T47D (cell line): ENCODE measurements at places on chromosomes 11 and 22.

GRCh38 chr22:37965940-37966664 is 12.6 kb downstream of the POLR2F start:
- DNase-seq = peak; percentile 36

DNA sequence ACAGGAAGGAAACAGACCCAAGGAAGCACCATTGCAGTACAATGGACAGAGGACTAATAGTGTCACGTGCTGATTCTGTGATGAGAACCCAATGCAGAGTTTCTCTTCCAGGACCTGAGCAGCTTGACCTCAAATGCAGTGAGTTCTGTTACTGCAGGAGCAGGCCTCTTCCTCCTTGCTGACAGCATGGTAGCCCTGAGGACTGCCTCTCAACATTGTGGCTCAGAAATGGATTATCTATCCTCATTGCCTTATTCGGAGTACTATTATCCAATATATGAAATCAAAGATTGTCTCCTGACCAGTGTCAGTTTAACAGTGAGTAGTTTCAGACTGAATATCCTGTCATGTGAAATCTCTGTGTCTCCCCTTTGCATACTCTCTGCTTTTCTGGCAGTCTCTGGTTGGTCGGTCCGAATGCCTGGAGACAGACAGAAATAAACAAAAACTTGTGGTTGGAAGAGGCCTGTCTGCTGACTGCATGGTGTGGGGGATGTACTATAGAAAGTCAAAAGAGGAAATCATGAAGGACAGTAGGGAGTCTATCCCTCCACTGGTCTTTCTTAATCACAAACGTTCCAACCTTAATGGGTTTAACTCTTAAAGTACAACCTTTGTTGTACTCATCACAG is 6.9 kb upstream of the MS4A14 start:
- DNase-seq = no peak

- DNase-seq = no peak
These were observed 248.8 kb downstream of the RAB38 start for GRCh38 chr11:87926250-87926970.

- no peak for DNase-seq
These were observed 199.9 kb downstream of the MAML2 start for GRCh38 chr11:96143041-96143521.

- no peak for DNase-seq
These were observed 39.4 kb upstream of the CLTCL1 start for GRCh38 chr22:19330865-19331418.

GRCh38 chr11:32659672-32660071 is 76.0 kb downstream of the EIF3M start:
- DNase-seq = no peak

DNA sequence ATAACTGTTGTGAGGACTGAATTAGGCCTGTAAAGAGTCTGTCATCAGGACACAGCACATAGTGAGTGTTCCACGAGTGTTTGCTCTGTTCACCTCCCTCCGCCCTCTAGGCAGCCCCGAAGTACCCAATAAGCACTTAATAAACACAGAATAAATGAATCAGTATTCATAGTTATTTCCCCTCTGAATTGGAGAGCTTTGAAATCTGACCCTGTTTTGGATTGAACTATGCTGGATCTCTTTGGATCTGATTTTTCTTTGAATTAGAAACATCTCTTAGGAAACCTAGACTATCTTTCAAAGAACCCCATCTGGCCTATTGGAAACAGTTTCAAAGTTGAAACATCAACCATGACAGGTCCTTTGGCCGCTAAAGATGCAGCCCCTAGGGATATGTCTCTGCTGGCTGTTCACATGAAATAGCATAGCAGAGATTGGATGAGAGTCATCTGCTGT is 615.5 kb downstream of the NTM start:
- no peak for DNase-seq

- no peak for DNase-seq
These were observed 84.6 kb downstream of the BUD13 start for GRCh38 chr11:116688202-116688540.

- peak; percentile 32 for DNase-seq
These were observed 509.9 kb downstream of the NTM start for GRCh38 chr11:131880316-131880715.

GRCh38 chr22:21015466-21016006 is 571 bp downstream of the P2RX6 start:
- DNase-seq = no peak

DNA sequence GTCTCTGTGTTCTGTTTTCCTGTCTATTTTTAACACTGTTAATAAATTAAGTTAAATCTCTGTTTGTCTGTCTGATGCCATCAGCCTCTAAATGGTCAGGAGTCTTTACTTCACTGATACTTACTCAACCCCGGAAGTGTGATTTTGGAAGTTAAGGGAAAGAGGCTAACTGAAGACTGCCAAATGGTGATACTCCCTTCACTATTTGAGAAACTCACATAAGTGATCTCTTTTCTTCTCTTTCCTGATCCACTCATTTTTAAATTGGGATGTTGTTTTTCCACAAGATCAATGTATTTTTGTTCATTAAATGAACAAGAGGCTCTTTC is 389 bp upstream of the CASP12 start:
- DNase-seq = no peak

- no peak for DNase-seq
These were observed 7.5 kb downstream of the BDNF start for GRCh38 chr11:27692781-27693180.

- peak; percentile 59 for DNase-seq
These were observed 12.4 kb downstream of the CRY2 start for GRCh38 chr11:45859661-45860140.

- DNase-seq = no peak
These were observed 85.8 kb upstream of the RTL6 start for GRCh38 chr22:44583854-44584253.

GRCh38 chr22:39880722-39881121 is 12.8 kb downstream of the ENTHD1 start:
- DNase-seq = no peak

GRCh38 chr11:96104496-96104895 is 180.6 kb upstream of the MTMR2 start:
- DNase-seq = no peak

DNA sequence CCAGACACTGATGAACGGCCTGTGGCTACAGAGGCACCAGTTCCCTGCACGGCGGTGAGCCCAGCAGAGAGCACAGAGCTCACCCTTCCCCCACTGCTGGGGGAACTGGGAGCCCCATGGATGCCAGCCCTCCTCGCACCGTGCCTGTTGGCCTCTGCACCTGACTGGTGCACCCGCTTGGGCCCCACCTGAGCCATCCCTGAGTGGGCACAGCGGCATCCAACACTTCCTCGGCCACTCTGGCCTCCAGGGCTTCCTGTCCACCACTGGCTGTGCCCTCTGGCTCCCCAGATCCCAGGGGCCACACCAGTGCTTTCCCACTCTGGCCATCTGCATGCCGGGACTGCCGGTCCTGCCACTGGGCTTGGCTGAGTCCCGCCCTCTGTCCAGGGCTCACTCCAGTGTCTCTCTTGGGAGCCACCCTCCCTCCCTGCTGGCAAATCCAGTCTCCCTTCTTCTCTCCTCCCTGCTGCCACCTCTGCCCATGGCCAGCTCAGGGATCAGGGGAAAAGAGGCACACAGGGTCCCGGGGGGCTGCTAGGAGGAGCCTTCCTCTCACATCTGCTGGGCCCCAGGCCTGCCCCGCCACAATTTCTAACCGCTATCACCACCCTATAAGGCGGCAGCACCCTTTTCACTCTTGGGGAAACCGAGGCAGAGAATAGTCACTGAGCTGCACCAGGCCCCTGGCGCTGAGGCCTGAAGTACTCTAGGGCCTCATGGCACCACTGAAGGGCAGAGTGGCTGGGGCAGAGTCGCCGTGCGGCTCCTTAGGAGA is 33.0 kb downstream of the GNB1L start:
- no peak for DNase-seq

- peak; percentile 44 for DNase-seq
These were observed 55.6 kb upstream of the LYVE1 start for GRCh38 chr11:10623797-10624761.

DNA sequence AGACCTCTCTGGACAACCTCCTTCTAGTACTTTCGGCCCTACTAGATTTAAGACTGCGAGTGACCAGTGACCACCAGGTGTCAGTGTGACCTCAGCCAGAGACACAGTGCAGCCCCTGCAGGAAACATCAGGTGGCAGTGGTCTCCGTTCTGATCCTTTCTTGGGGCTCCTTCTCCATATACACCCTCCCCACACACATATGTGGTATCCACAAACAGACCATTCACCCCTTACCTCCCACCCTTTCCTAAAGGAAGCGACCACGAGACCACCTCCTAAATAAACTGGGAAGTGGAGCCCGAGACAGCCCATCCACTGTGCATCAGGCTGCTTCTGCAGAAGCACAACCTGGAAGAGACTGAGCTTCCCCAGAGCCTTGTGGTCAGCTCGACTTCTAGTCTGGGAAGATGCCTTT is 38.5 kb upstream of the CYP2D6 start:
- DNase-seq = peak; percentile 74

- no peak for DNase-seq
These were observed 38.9 kb upstream of the EED start for GRCh38 chr11:86205421-86206336.

DNA sequence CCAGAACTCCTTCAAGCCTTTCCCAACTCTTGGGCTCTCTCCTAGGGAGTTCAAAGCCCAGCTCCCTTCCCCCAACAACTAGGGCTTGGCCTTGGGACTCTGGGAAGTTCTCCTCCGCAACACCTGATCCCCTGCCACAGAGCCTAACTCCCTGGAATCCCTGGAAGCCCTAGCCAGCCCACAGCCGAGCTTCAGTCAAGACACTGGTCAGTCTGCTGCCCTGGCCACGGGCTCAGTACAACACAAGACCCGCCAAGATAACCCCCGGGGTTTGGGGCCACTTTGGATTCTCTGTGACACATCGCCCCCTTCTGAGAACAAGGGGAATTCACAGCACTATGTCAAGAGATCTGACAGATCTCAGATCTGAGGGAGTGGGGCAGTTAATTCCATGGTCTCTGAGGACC is 58.3 kb downstream of the SLC22A12 start:
- DNase-seq = no peak

- DNase-seq = no peak
These were observed 109.3 kb downstream of the GALNT18 start for GRCh38 chr11:11512502-11512901.

GRCh38 chr22:25729016-25729995 is 12.7 kb upstream of the MYO18B start:
- DNase-seq = no peak

DNA sequence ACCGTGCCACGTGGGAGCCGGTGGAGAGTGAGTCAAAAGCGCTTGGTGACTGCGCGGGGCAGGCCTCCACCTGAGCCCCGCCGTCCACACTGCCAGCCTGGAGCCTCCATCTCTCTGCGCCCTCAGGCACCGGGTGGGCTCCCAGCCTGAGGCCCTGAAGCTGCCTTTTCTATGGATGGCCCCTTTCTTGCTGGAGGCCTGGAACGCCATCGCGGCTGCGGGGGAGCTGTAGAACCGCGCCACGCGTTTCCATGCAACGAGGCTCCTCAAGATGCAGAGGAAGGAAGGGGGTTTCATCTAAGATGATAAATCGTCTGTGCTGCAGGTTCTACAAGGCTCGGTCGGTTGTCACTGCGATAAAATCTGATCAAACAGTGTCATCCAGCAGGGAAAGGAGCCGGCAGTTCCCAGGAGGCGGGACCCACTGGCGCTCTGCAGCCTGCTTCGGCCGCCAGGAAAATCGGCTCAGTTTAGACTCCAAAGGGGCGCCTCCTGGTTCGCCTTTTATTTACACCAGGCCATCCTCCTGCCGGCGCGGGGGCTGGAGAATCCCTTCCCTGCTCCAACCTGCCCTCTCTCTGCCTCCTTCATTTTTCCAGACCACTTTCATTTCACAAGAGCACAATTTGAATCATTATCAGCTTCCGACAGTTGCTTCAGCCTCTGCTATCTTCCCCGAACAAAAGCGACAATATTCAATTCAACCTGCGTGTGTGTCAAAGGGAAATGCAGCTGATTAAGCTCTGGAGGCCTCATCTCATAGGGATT is 624.4 kb downstream of the BRD1 start:
- DNase-seq = no peak

- DNase-seq = no peak
These were observed 31.4 kb upstream of the AQP11 start for GRCh38 chr11:77558380-77558779.

- no peak for DNase-seq
These were observed 62.9 kb upstream of the B3GAT1 start for GRCh38 chr11:134474942-134475341.

GRCh38 chr11:118899706-118900360 is 16.1 kb downstream of the CXCR5 start:
- DNase-seq = no peak

GRCh38 chr22:24423519-24424000 is 3.8 kb upstream of the ADORA2A start:
- DNase-seq = peak; percentile 77

GRCh38 chr22:37848587-37849088 is 581 bp upstream of the EIF3L start:
- DNase-seq = peak; percentile 58

DNA sequence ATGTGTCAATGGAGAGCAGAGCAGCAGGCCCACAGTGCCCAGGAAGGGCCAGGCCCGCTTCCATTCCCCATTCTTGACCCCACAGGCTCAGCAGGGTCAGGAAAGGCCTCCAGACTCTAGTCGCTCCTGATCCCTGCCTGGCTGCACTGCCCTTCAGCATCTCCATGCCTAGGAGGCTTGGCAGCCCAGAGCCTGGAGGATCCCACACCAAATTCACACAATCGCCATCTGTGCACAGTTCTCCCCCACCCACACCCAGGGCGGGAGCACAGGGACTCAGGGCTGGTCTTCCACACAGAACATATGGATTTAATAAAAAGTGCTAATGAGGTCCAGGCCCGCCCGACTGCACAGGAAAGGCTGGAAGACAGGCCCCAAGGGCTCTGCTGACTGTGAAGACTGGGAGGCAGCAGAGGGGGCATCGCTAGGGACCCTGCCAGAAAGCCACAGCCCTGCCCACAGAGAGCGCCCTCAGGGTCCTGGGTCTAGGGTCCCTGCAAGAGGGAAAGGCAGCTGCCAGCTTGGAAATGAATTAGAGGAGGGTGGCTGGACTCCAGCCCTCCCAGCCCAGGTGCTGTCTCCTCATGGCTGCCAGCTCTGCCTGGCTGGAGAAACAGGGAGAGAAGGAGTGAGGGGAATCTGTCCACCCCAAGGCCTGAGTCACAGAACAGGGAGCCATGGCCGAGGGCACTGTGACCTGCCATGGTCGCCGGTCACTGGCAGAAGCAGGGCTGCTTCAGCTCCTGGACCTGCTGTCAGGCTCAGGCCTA is 39.7 kb downstream of the DKK3 start:
- DNase-seq = no peak

- no peak for DNase-seq
These were observed 25.5 kb downstream of the RTN4R start for GRCh38 chr22:20242393-20243175.

GRCh38 chr11:130608287-130608686 is 159.8 kb downstream of the ADAMTS15 start:
- no peak for DNase-seq
